ENCODE measurements at places on chromosomes 11 and 22. TPM values are rescaled to one million over a fixed set of nuclear protein-coding genes. Genes with fewer than 3 reads are reported as not detected.

Gene MADD
- 113 TPM for total RNA-seq

Gene FIBIN
- total RNA-seq = not detected

Gene FDXACB1
- total RNA-seq = 3.4 TPM

Gene FGF4
- total RNA-seq = not detected

Gene TRIM29
- not detected for total RNA-seq

Gene C11orf87
- not detected for total RNA-seq

Gene OR2AG2
- not detected for total RNA-seq

Gene VSIG2
- total RNA-seq = not detected

Gene LARGE2
- total RNA-seq = 2.7 TPM

Gene LRRC10B
- not detected for total RNA-seq

Gene SCN4B
- not detected for total RNA-seq

Gene UBTFL1
- not detected for total RNA-seq

Gene GRM5
- not detected for total RNA-seq

Gene IL17REL
- not detected for total RNA-seq

Gene MS4A3
- not detected for total RNA-seq

Gene MS4A12
- not detected for total RNA-seq

Gene ZP1
- 0.60 TPM for total RNA-seq

Gene APOBEC3G
- total RNA-seq = 118 TPM

Gene MEI1
- total RNA-seq = 52.1 TPM

Gene RAB36
- 0.68 TPM for total RNA-seq

Gene TRPT1
- 47.8 TPM for total RNA-seq

Gene CYP2D6
- total RNA-seq = 3.7 TPM

Gene GGTLC2
- not detected for total RNA-seq

Gene SLC17A6
- not detected for total RNA-seq

Gene SOX6
- total RNA-seq = not detected

Gene APOBEC3B
- 7.1 TPM for total RNA-seq

Gene KIAA1671
- total RNA-seq = 10.0 TPM

Gene MICALL1
- total RNA-seq = 31.3 TPM

Gene CCDC73
- not detected for total RNA-seq

Gene CHST1
- not detected for total RNA-seq

Gene ELMOD1
- not detected for total RNA-seq

Gene DNAJB7
- not detected for total RNA-seq

Gene C11orf91
- total RNA-seq = not detected

Gene CCDC116
- 0.50 TPM for total RNA-seq

Gene SCT
- total RNA-seq = not detected

Gene ZNF215
- total RNA-seq = 1.1 TPM

Gene CECR2
- total RNA-seq = not detected

Gene UPK3A
- not detected for total RNA-seq

Gene KDM4D
- 1.7 TPM for total RNA-seq

Gene UBQLNL
- total RNA-seq = 0.30 TPM

Gene GGT1
- total RNA-seq = 25.4 TPM

Gene TRIM48
- not detected for total RNA-seq

Gene FTH1
- 793 TPM for total RNA-seq

Gene KCNK4
- not detected for total RNA-seq

Gene TUG1
- total RNA-seq = 100 TPM

Gene APOA5
- total RNA-seq = not detected

Gene POU2AF2
- total RNA-seq = not detected

Gene TUBGCP6
- total RNA-seq = 92.2 TPM

Gene CD3E
- total RNA-seq = 630 TPM

Gene MAPK8IP1
- total RNA-seq = 0.86 TPM

Gene OR5A1
- not detected for total RNA-seq

Gene C22orf23
- total RNA-seq = not detected

Gene RFPL2
- not detected for total RNA-seq

Gene ISX
- not detected for total RNA-seq

Gene SPON1
- total RNA-seq = 3.8 TPM

Gene NCAPH2
- 126 TPM for total RNA-seq

Gene SDHAF2
- total RNA-seq = 48.5 TPM
